Esophagus mucosa (tissue), 1 donor: ENCODE measurements at places on chromosomes 4 and X. TPM values are rescaled to one million over a fixed set of nuclear protein-coding genes. Genes with fewer than 3 reads are reported as not detected.

PPP1R2C gene
- total RNA-seq, result not detected

TMSB15A gene
- not detected for total RNA-seq

COL4A5 gene
- 18.9 TPM for total RNA-seq

FRG2 gene
- total RNA-seq, result not detected

SRPK3 gene
- total RNA-seq, result 0.12 TPM

PLK4 gene
- total RNA-seq, result 10.5 TPM

CPLX1 gene
- 0.92 TPM for total RNA-seq

MCTS1 gene
- total RNA-seq, result 34.0 TPM

PAGE4 gene
- total RNA-seq, result not detected

WNK3 gene
- total RNA-seq, result 0.40 TPM

BRCC3 gene
- 23.1 TPM for total RNA-seq

HTN1 gene
- total RNA-seq, result not detected

ODAM gene
- not detected for total RNA-seq

ATOH1 gene
- total RNA-seq, result not detected

SLC49A3 gene
- total RNA-seq, result 2.7 TPM

ADRA2C gene
- total RNA-seq, result 0.60 TPM

FAM149A gene
- total RNA-seq, result 1.6 TPM

MAGEC1 gene
- total RNA-seq, result not detected

PABPC4L gene
- 0.28 TPM for total RNA-seq

PPM1K gene
- 7.7 TPM for total RNA-seq

TEX11 gene
- not detected for total RNA-seq
